Stimulated activated CD4-positive, alpha-beta T cell treated with anti-CD3 and anti-CD28 coated beads, Interleukin-4, amount 100 ng/mL, for 4 hours (primary cell): ENCODE measurements at places on chromosomes 5 and 9.

- DNase-seq, result no peak
Observed at GRCh38 chr9:129666575-129666974, 1.1 kb downstream of the PRRX2 start.

- DNase-seq, result no peak
Observed at GRCh38 chr5:99285606-99286005, 356.8 kb upstream of the CHD1 start.

GRCh38 chr5:11684607-11685006 is 219.6 kb downstream of the CTNND2 start:
- no peak for DNase-seq

GRCh38 chr9:91908746-91909145 is 41.3 kb downstream of the ROR2 start:
- no peak for DNase-seq

- no peak for DNase-seq
Observed at GRCh38 chr9:73061146-73061545, 90.5 kb upstream of the ANXA1 start.

DNA sequence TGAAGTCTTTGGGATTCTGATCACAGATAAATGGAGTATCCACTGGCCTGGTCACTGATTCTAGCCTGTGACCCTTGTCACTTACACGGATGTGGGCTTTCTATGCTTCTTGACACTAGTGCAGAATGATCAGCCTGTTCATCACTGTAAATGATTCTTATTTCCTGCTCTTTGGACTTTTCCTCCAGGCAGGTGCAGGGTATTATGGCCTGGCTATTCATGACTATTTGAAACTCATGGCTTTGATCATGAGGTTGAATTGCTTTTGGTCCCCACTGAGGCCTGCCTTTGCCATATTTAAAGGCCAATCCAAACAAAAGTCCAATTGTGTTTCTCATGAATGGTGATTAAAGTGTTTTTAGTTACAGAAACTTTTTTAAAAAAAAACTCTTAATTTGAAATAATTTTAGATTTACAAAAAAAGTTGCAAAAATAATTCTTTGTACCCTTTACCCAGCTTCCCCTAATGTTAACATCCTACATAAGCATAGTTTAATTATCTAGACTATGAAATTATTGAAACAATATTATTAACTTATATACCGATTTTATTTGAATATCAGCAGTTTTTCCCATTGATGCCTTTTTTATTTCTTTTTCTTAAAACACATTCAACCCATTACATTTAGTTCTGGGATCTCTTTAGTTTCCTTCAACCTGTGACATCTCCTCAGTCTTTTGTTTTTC is 68.1 kb downstream of the GALNT10 start:
- DNase-seq, result no peak

DNA sequence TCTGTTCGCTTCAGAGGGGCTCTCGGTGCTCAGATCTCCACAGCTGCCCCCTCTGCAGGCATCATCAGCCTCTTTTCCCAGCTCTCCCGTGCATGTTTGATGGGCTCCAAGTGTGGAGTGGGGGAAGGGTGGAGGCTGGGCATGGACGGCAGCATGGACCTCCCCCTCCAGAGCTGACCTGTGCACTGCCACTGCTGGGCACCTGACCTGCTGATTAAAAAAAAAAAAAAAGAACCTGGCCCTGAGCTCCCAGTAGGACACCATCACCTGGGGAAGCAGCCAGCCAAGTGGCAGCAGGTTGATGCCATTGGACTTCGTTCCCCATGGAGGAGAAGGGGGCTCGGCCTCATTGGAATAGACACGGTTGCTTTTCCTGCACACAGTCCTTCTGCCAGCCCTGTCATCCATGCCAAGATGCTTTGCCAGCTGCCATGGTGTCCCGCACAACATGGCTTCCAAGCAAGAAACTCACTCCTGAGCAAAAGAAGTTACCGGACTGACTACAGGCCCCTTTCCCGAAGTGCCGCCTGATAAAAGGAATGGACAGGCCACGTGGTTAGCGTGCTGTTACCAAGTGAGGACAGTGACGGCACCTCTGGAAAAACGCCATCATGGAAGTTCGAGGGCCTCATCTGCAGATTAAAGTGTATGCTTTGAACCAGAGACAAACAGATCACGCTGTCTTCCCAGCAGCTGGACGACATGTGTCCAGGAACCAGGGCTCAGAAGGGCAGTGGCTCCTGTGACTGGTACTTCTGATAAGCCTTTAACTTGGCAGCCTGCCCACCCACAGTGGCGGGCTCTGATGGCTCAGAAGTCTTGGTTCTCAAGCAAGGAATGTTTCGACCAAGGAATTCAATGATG is 14.7 kb upstream of the BRD3OS start:
- no peak for DNase-seq

DNA sequence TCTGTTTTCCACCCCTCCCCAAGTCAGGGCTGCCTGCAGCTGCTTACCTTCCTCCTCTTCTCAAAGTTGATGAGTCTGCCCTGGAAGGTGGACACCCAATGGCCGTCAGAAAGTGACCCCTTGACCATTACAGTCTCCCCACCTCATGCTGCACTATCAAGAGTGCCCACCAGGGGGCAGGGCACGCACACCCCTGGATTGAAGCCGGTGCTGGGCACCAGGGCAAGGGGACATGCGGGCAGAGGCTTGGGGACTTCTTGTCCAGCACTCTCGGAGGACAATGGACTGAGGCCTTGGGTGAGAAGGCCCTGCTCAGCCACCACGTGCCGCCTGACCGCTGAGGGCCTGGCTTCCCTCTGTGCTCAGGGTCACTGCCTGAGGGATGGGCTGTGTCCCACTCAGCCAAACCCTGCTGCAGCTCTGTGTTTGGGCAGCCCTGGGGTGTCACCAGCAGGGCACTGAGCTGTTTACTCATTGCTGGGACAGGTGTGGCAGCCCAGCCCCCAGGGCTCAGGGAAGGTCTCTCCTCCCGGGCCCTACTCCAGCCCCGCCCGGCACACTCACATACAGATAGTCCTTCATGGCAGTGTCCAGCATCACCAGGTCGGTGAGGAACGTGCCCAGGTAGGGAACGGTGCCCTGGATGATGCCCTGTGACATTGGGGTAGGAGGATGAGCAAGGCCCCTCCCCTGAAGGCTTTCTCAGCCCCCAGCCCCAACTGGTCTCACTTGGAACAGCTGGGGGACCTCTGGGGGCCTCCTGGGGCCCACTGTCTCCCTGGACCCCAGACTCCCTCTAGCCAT is 17.7 kb downstream of the RALGDS start:
- peak; percentile 30 for DNase-seq

GRCh38 chr5:92019376-92019990 is 636.4 kb upstream of the ARRDC3 start:
- no peak for DNase-seq

DNA sequence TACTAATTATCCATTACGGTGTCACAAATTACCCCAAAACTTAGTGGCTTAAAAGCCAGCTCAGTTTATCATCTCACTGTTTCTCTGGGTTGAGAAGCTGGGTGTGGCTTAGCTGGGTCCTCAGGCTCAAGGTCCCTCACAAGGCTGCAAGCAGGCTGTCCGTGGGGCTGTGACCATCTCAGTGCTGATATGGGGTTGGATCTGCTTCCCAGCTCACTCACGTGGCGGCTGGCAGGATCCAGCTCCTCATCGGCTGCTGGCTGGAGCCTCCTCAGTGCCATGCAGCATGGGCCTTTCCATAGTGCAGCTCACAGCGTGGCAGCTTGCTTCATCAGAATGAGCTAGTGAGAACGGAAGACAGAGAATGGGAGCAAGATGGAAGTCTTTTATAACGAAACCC is 128.5 kb upstream of the CPEB4 start:
- DNase-seq, result no peak

DNA sequence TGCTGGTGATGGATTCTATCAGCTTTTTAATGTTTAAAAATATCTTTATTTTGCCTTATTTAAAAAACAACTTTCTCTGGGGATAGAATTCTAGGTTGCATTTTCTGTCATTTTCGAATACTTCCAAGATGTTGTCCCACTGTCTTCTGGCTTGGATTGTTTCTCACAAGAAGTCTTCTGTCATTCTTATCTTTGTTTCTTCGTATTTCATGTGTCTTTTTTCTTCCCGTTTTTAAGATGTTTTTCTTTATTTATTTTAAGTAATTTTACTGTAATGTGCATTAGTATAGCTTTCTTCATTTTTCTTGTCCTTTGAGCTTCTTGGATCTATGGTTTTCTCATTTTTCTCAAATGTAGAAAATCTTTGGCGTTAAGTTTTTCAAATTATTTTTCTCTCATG is 19.1 kb downstream of the STX17 start:
- DNase-seq, result no peak

GRCh38 chr5:92566113-92566786 is 1014.8 kb downstream of the NR2F1-AS1 start:
- DNase-seq, result no peak

- DNase-seq, result no peak
Observed at GRCh38 chr5:10681731-10682679, 79.0 kb downstream of the DAP start.

DNA sequence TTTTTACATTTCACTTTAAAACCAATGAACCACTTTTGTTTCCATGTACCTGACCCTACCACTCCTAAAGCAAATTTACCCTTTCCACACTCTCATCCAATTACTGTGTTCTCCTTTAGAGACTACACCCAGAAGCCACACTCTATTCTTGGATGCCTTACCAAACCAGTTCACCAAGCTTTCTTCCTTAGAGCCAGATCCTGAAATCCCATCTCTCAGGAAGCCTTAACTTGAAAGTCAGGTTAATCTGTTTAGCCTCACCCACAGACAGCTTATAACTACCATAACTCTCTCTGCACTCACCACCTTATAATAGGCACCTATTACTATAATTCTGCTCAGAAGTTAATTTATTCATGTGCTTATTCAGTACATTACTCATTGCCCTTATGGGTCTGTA is 4.3 kb downstream of the CSNK1A1 start:
- no peak for DNase-seq
